ENCODE measurements at places on chromosomes 2 and 18.

DNA sequence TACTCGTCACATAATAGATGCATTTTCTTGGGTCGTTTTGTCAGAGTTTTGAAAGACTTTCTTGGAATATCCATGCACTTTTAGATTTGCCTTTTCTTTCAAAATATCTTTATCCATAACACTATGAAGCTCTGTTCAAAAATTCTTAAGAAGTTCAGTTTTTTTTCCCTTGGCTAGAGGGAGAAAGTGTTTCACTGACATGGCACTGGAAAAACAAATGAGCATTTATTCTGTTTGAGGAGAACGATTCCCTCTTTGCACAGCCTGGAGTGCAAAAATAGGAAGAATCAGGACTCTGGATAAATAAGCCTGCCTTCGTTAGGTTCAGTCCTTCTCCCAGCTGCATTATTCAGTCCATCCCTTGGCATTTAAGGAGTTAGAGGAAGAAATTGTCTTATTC, 91.0 kb upstream of the RPE start:
- no peak for DNase-seq

- no peak for DNase-seq
Measured at GRCh38 chr18:69843015-69843414, 104.7 kb downstream of the CD226 start.

- DNase-seq, result no peak
Measured at GRCh38 chr2:231470246-231470900, 6.1 kb upstream of the NCL start.

- DNase-seq, result peak; percentile 26
Measured at GRCh38 chr2:64212346-64212745, 68.1 kb upstream of the PELI1 start.

DNA sequence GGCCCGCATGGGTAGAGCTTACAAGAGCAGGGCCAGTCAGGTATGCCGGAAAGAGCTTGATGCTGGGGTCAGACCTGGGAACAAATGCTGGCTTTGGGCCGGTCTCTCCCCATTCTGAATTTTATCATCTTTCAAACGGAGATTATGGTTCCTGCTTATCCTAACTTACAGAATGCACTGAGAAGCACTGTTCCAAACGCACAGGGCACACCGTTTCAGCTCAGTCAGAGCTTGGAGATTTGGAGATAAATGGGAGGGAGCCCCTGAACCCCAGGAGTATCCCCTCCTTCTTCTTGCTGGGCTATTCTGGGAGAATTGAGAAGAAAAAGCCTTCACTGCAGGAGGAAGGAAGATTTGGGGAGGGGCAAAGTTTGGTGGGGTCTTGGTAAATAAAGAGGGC, 169.4 kb downstream of the DDX1 start:
- DNase-seq, result no peak

GRCh38 chr2:128413014-128413717, 94.5 kb upstream of the HS6ST1 start:
- DNase-seq, result no peak

DNA sequence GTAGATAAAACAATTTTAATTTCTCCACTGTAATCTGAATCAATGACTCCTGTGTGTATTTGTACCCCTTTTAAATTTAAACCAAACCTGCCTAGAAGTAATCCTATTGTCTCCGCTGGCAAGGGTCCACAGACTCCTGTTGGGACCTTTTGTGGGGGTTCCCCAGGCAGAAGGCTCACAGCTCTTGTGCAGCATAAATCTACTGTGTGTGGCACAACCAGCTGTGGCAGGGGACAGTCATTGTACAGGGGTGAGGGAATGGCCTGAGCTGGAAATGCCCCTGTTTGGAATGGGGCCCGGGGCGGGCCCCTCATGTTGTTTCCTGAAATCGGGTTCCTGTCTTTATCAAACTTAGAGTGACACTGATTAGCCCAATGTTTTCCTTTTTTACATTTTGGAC, 318.2 kb upstream of the FAM98A start:
- DNase-seq, result no peak

Measured in GDM1 (cell line).